ENCODE measurements at places on chromosomes 16 and 17. TPM values are rescaled to one million over a fixed set of nuclear protein-coding genes. Genes with fewer than 3 reads are reported as not detected.
A peak's percentile ranks its signal among the peaks of the same experiment; 100 is the strongest.

DNA sequence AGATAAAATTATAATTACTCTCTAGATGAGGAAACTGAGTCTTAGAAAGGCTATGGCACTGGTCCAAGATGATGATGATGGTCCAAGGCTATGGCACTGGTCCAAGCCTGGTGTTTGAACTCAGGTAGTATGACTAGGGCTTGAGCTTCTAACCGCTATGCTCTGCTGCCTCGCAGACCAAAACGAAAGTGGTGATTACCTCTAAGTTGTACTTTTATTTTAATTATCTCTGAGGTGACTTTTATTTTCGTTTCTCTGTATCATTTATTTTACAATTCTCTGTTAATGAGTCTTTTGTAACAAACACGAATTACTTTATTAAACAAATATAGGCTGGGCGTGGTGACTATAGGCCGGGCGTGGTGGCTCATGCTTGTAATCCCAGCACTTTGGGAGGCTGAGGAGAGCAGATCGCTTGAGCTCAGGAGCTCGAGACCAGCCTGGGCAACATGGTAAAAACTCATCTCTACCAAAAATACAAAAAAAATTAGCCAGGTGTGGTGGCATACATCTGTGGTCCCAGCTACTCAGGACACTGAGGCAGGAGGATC is 5.6 kb downstream of the REXO5 start:
- no peak for ATAC-seq

GRCh38 chr17:1147664-1148063 is 32.1 kb downstream of the ABR start:
- no peak for ATAC-seq

DNA sequence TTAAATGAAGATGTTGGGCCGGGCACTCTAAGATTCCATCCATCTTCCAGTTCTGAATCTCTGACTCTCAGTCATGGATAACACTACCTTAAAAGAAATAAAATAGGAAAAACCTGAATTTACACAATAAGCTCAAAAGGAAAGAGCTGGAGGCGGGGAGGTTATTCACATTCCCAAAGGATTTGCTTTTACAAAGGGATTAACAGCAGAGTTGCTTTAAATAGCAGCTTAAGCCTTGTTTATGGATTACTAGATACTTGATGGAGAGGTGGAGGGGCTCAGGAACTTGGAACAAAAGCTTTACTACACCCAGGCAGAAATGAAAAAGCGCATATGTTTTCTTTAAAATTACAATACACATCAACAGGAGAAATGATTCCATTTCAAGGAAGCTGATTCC is 84.5 kb downstream of the XYLT1 start:
- ATAC-seq = no peak

GRCh38 chr17:41212524-41213169 is 13.8 kb upstream of the KRTAP9-2 start:
- ATAC-seq = peak; percentile 5

Gene TP53TG3C
- total RNA-seq = not detected

Measured in activated T-helper 17 cell treated with anti-CD3 and anti-CD28 coated beads, Interleukin-2, amount 50 U/mL, for 72 hours (primary cell).